ENCODE measurements at places on chromosomes 12 and 14.

- no peak for DNase-seq
Observed at GRCh38 chr14:102071283-102071998, 15.4 kb downstream of the HSP90AA1 start.

DNA sequence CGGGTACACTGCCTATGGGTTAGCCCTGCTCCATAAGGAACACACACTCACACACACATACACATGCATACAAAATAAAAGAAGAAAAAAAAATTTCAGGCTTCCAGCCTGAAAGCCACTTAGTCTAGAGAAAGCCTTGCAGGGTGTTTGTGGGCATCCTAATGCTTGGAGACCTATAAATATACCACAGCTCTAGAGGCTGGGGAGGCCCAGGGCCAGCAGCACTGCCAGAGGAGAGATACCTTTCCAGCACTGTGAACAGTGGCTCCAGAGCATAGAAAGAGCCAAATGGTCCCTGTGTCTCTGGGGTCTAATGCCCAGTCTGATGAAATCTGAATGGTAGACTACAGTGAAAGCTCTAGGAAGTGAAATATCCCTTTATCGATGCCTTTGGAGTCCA, 12.9 kb downstream of the FAM161B start:
- DNase-seq = no peak

GRCh38 chr12:54658306-54659264, 10.4 kb upstream of the DCD start:
- no peak for DNase-seq

DNA sequence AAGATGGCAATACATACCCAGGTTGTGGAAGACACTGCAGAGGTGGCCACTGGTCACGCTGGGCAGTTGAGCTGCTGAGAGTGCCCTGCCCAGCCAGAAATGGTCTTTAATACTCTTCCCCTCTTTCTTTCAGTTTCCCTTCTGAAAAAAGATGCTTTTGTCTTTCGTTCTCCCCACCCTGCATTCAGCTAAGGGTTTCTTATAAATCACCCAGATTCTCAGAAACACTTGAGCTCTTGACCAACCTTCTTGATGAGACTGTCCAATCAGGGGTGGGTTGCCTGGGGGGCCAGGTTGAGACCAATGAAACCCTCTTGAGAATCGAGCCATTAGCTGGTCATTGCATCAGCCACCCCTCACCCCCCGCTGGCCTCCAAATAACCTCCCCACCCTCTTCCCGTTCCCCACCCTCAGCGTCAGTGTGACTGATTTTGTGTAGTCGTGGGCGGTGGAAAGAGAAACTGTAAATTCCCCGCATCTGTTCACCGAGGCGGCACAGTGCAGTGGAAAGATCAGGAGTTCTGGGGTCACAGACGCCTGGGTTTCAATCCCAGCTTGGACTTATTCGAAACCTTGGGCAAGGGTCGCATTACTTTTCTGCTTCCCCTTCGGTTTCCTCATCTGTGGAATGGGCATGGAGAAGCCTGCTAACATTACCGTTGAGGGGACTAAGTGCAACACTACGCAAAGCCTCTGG, 52.3 kb downstream of the SLC25A47 start:
- DNase-seq = peak; percentile 100

DNA sequence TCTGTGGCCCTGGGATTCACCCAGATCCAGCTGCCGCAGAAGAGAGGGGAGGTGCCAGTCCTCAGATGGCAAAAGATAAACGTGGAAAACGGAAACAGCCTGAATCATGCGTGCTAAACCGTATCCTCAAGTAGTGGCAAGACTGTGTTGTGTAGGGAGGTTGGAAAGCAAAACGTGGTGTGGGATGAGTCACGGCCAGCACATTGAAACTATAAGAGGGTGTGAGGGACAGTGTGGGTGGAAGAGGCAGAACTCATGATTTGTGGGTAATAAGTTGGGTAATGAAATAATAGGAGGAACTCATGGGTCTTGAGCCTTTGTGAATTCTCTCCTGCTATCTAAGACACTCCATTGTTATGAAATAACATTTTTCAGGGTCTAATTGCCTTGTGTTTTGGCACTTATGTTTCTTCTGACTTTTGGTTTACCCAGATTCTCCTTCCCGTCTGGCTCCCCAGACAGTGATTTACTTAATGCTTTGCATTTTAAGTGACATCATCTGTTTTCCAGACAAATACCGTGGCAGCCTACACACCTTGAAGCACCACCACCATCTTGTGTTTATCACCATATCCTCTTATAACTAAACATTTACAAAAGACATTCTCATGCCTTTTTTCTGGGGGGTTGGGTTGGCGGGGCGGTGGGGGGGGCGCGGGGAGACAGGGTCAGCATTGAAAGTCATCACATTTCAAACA, 62.3 kb upstream of the PTCSC3 start:
- DNase-seq = no peak

- peak; percentile 88 for DNase-seq
Observed at GRCh38 chr14:54565785-54566409, 1.0 kb upstream of the SAMD4A start.

Data from AG09319 (cell line).